ENCODE measurements at places on chromosomes 7 and 10.
A peak's percentile ranks its signal among the peaks of the same experiment; 100 is the strongest.

GRCh38 chr10:20254497-20254896, 438.3 kb downstream of the PLXDC2 start:
- DNase-seq: no peak

DNA sequence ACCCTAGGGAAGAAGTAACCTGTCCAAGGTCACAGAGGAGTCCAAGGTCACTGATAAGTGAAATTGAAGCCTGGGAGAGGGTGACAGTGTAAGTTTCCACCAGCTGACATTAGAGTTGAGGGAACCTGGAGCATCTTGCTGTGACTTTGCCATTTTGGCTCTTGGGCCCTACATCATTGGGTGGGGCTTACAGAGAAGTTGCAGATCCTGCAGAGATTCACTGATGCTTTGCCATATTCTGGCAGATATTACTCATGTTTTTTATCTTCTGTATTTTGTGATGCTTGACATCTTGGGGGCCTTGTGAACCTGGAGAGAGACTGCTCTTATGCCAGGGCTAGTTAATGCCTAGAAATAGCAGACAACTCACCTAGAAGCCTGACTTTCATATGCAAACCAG, 36.5 kb downstream of the SMKR1 start:
- DNase-seq: no peak

DNA sequence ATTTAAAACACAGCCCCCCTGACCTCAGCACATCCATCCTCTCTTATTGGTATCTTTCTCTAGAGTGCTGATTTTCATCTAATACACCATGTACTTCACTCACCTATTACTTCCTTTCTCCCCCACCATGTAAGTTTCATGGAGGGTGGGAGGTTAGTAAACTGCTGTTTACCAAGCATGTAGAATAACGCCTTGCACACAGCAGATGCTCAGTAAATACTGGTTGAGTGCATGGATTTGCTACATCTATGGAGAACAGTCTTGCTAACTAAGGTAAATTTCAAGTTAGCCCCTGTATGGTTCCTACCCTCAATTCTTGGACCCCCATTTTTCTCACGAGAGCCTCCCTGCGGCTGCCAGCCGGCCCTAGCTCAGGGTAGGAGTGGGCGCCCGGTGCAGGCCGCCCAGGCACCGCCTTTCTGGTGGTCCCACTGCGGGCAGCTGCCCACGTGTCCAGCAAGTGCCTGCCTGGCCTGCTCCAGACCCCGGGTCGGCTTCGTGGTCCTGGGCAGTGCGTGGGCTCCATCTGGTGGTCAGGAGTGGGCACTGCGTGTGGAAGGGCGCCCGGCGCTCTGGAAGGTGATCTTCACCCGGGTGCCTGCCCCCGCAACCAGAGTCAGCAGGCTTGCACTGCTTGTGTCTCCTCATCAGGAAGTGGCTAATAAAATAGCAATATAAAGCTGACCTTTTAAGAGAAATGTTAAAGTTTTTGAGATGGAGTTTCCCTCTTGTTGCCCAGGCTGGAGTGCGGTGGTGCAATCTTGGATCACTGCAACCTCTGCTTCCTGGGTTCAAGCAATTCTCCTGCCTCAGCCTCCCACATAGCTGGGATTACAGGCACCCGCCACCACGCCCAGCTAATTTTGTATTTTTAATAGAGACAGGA, 63.4 kb upstream of the DNAJB6 start:
- DNase-seq: peak; percentile 83

GRCh38 chr7:157625973-157626742, 289.4 kb downstream of the DNAJB6 start:
- DNase-seq: no peak

DNA sequence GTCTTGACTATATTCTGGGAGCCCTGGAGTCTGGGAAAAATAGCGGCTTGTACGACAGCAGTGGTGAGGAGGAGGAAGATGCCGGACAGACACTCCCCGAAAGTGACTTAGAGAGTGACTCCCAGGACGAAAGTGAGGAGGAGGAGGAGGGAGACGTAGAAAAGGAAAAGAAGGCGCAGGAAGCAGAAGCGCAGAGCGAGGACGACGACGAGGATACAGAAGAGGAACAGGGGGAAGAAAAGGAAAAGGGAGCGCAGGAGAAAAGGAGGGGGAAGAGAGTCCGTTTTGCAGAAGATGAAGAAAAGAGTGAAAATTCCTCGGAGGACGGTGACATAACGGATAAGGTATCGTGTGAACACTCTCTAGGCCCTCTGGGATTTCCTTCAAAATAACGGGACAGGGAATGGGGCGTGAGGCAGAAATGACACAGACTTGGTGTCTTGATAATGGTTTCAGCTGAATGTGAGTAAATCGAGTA, 908 bp downstream of the NOM1 start:
- DNase-seq: no peak

GRCh38 chr7:19585761-19586160, 123.1 kb downstream of the POLR1F start:
- no peak for DNase-seq

DNA sequence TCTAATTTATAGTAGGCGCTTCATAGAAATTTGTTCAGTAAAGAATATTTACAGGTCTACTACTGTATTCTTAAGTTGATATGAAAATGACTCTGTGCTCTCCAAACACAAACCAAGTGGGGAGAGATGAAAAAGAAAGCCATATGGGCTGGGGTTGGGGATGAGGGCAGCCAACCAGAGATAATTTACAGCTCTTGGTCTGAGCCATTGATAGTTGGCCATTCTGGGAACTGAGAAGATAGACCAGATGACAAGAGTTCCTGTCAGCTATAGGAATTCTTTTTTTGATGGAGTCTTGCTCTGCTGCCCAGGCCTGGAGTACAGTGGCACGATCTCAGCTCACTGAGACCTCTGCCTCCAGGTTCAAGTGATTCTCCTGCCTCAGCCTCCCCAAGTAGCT, 57.4 kb downstream of the LAMB4 start:
- DNase-seq: no peak

DNA sequence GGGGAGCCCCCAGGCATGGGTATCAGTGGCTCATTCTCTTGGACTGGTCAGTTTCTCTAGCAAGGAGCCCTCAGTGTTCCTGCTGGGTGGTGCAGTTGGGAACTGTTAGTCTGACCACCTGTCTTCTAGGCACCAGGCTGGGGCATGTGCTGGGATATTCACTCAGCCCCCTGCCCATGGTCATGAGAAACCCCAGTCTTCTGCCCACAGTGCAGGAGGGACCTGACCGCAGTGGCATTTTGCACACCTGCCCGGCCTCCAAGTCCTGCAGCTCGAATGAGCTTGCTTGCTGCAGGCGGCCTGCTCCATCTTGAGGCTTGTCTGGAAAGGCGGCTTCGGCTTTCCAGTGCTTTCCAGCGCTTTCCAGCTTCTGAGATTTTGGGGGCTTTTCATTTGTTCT, 36.3 kb downstream of the CUX1 start:
- no peak for DNase-seq

- peak; percentile 45 for DNase-seq
Observed at GRCh38 chr7:18040196-18040595, 12.6 kb upstream of the PRPS1L1 start.

GRCh38 chr7:112390167-112390566, 60.1 kb upstream of the IFRD1 start:
- DNase-seq: no peak

GRCh38 chr7:92788559-92789183, 47.7 kb downstream of the CDK6 start:
- no peak for DNase-seq

DNA sequence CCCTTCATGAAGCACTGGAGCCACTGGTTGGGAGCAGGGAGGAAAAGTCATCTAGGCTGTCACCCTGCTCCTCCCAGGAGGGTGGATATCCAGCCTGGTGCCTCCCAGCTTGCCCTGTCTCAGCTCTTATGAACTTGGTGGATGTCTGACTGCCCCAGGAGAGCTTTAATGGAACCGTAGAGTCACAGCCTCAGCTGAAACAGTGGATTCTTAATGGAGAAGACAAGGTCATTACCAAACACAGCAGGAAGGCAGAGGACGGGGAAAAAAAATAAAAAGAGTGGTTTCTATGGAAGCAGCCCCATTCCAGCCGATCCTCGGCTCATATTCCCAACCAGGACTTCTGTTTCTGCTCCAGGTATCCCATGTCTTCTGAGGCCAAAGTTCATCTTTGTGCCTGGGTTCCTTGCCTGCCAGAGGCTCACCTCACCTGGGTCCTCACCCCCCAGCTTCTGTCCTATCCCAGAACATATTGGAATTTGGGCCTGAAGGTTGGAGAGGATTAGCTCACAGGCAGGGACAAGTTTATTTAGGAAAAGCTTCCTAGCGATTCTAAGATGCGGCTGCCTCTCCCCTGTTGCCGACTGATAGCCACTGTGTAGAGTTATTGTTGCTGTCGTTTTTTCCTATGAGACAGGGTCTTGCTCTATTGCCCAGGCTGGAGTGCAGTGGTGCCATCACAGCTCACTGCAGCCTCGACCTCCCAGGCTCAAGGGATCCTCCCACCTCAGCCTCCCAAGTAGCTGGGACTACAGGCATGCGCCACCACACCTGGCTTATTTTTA, 15.6 kb downstream of the CCL26 start:
- DNase-seq: no peak

DNA sequence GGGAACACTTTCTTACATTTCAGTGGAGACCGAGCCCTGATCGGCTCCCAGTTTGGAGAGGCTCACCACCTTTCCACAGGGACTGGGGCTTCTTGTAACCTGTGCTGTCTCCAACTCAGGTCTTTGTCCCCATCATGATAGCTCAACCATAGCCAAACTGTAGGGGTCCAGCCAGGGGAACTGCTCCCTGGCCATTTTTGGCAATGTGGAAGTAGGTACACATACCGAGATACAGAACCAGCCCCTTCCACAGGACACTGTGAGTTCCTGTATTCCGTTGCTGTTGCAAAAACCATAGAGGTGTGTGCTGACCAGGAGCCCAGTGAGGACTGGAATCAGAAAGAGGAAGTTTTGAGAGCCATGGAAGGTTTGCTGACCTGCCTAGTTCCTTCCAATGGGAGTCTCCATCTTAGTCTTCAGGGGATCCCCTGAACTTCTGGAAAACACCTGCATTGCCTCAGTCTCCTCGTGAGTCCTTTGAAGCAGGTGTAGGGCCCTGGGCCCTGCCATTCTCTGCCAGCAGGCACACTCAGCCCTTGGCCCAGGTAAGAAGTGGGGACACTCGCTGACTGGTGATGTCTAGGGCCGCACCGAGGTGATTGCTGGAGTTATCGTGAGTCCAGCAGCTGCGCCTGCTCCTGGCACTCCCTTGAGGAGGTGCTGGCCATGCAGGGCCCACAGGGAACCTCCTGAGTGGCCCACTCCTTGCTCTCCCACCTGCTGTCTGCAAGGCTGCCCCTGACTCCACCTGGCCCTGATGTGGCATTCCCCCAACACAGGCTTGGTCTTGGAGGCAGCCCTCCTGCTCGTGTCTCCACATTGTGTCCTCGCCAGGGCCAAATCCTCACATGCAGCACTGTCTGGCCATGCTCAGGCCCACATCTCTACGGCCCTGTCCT, 11.2 kb downstream of the WDFY4 start:
- DNase-seq: no peak

DNA sequence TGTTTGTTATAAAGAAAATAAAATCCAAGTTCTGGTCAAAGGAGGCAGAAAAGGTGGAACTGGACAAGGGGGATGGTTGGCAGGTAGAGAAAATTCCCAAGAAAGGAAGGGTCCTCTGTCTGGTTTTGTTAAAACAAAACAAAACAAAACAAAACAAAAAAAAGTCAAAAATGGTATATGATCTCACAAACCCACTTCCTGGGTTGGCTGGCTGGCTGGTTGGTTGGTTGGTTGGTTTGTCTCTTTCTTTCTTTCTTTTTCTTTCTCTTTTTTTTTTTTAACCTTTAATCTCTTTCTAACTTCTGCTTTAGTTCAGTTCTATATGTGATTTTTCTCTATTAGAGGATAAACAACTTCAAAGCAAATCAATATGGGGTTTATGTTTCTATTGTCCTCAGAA, 41.1 kb upstream of the CPN1 start:
- no peak for DNase-seq

- DNase-seq: no peak
Observed at GRCh38 chr7:47027695-47028240, 554.1 kb downstream of the TNS3 start.

DNA sequence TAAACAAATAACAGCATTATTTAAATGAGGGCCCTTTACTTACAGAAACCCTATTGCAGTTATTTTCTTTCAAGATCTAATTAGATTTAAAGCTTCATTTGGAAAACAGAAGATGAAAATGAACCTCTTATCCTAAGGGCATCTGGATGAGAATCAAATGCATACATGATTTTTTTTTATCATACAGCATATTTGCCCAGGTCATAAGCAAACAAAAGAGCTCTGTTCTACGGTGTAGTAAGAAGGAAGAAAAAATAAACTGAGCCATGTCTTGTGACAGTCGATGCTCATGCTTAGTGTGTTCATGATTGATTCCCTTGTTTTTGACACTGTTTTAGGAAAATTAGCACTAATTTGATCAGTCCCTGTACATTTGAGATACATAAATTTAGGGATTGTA, 202.6 kb upstream of the RNF32 start:
- DNase-seq: no peak

- no peak for DNase-seq
Observed at GRCh38 chr10:18369859-18370473, 229.7 kb downstream of the CACNB2 start.

- DNase-seq: no peak
Observed at GRCh38 chr10:15112657-15113056, 15.5 kb downstream of the RPP38 start.

GRCh38 chr7:137873979-137874777, 27.4 kb upstream of the DGKI start:
- DNase-seq: no peak

- DNase-seq: no peak
Observed at GRCh38 chr10:7485799-7486198, 75.0 kb upstream of the SFMBT2 start.

DNA sequence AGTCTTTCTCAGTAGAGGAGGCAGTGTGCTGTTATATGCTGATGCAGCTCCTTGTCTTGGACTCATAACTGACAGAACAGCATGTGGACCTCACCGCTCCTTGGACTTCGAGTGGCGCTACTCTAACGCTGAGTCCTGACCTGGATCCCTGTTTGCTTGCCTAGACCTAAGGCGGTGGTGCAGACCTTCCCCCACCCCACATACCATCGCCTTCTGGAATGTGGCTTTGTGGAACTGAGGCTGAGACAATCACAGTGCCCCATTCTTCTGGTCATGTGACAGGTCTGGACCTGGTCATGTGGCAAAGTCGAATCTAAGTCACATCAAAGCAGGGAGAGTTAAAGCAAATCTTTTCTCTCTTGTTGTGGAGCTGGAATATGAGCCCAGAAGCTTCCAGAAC, 190.7 kb upstream of the MKI67 start:
- no peak for DNase-seq

Data from urothelium cell line (cell line).